Epithelial cell of proximal tubule (primary cell): ENCODE measurements at places on chromosomes 16 and 17.

- no peak for DNase-seq
Measured at GRCh38 chr17:27318228-27318627, 24.3 kb downstream of the WSB1 start.

- DNase-seq = peak; percentile 85
Measured at GRCh38 chr16:86609115-86609514, 30.8 kb downstream of the FOXL1 start.

GRCh38 chr17:51703361-51704341, 443.3 kb downstream of the UTP18 start:
- DNase-seq = peak; percentile 4

DNA sequence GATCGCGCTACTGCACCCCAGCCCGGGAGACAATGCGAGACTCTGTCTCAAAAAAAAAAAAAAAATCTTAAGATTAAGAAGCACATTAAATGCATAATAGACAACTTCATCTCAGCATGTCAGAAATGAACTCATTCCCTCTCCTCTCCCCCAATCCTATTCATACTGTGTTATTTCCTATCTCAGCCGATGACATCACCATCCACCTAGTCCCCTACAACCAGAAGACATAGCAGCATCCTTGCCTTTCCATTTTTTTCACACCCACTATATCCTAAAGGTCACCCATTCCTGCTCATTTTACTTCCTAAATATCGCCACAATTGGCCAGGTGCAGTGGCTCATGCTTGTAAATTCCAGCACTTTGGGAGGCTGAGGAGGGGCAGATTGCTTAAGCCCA, 81.3 kb downstream of the RPGRIP1L start:
- no peak for DNase-seq

DNA sequence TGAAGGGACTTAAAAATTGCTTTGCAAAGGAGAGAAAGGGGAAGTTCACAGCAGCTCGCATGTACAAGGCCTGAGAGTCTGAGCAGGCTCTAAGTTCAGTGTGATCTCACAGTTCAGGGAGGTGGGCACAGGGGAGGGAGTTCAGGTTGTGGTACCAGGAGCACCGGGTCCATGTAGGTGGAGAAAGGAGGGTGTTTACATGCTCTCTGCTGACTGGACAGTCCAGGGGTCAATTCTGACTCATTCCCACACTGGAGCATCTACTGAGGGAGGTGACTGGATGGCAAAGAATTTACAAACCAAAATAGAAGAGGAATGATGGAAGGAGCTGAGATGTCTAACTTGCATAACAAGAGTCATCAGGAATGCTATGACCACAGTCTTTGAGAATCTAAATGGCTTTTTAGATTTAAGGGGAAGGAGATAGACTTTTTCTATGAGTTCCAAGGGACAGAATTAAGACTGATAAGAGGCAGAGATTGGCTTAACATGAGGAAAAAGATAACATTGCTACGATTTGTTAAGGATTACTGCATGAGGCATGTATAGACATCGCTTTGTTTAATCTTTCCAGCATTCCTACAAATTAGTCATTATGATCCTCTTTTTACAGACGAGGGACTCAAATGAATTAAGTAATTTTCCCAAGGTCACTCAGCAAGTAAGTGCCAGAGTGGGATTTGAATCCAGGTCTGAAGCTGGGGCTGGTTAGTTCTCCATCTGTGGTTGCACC, 29.9 kb downstream of the MIS12 start:
- peak; percentile 97 for DNase-seq

- DNase-seq = no peak
Measured at GRCh38 chr16:29726845-29727377, 18.9 kb downstream of the C16orf54 start.

DNA sequence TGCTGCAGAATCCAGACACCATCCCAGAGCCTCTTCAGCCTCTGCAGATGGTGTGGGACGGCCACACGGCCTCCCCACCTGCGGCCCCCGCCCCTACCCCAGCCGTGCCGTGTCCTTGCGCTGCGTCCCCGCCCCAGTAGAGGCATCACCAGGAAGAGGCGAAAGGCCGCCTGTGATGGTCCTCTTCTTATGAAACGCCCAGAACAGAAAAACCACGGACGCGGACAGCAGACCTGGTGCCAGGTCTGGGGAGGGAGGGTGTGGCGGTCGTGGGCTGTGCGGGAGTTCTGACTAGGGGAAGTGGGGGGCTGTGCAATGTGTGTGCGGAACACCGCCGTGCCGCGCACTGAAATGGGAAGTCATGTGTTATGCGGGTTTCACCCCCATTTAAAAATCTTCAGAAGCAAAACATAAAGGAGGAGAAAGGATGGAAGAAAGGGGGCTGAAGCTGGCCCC, 25.5 kb downstream of the ACSF3 start:
- no peak for DNase-seq

- no peak for DNase-seq
Measured at GRCh38 chr16:17277981-17278381, 192.8 kb downstream of the XYLT1 start.

GRCh38 chr17:74878658-74879057, 5.9 kb upstream of the FDXR start:
- no peak for DNase-seq

DNA sequence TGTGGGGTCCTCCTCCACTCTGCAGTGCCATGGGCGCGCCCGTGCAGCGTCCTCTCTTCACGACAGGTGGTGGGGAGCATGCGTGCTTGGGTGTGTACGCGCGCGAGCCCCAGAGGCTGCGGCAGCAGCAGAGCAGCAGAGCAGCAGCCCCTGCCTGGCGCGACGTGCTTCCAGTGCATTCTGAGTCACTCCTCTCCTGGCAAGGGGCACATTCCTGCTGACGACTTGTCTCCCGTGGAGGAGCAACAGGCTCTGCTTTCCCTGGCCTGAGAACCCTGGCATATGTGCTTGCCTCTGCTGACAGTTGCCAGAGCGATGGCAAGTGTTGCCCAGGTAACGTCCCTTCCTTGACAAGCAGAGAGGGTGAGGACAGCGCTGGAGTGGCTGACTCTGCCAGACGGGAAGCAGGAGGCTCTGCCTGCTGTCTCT, 133.8 kb upstream of the PLCG2 start:
- peak; percentile 78 for DNase-seq

- DNase-seq = no peak
Measured at GRCh38 chr17:44105483-44105882, 18.0 kb downstream of the HDAC5 start.

- DNase-seq = no peak
Measured at GRCh38 chr17:27566671-27567562, 64.1 kb upstream of the LGALS9 start.

DNA sequence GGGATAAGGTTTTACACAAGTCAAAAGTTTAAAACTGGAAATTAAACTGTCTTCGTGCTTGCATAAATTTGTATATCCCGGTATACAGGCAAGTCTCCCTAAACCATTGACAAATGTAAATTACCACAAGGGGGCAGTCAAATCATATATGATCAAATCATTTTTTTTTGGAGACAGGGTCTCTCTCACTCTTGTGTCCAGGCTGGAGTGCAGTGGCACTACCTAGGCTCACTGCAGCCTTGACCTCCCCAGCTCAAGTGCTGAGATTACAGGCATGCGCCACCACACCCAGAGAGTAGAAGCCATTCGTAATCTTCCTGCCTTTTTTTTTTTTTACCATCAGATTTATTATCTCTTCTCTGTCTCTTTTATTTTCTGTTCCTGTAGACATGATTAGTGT, 18.5 kb downstream of the TOP2A start:
- DNase-seq = no peak

GRCh38 chr17:72901083-72901482, 191.4 kb downstream of the SLC39A11 start:
- no peak for DNase-seq

DNA sequence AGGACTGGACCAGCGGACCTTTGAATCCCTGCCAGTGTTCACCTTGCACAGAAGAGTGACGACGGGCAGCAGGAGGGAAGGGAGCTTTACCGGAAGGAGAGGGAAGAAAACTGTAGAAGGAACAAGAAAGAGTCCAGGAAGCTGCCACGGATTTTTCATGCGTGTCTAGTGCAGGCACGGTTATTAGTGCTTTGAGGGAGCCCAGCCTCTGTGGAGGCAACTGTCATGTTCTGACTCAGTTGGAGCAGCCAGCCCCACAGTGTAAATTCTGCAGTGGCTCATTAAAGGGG, 6.5 kb upstream of the HOXB13 start:
- no peak for DNase-seq

GRCh38 chr17:28505986-28506665, at the start of gene FOXN1:
FOXN1 (plus strand) TSS chr17:28506348; CDS start chr17:28523970, 17,622 bp downstream.
- DNase-seq = no peak

DNA sequence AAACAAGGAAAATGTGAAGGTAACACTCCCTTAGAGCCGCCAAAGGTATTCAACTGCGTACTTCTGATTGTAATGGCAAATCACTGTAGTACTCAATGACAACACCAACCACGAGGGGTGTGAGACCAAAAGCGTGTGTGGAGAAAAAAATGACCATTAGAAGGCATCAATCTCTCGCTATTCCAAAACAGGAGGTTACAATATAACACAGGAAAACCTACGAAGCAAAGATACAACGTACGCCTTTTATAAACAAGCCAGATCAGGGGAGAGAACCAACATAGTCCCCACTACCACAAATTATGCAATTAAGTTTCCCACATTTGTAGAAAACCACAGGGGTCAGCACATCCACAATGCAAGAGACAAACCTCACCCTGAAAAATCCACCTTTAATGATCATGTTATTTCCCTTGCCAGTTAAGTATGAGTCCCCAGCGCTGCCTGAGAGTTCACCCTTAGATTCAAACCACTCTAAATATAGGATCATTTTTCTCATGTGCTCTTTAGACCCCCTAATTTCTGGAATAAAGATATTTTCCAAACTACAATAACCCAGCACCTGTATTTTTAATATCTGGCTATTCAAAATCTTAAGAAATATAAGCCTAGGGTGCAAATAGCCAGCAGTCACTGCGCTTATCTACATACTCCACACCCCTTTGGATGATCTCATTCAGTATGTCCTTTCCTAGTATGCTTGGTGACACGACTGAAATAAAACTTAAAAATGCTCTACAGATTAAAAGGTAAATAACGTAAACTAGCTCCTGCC, 12.4 kb downstream of the TEX14 start:
- no peak for DNase-seq

DNA sequence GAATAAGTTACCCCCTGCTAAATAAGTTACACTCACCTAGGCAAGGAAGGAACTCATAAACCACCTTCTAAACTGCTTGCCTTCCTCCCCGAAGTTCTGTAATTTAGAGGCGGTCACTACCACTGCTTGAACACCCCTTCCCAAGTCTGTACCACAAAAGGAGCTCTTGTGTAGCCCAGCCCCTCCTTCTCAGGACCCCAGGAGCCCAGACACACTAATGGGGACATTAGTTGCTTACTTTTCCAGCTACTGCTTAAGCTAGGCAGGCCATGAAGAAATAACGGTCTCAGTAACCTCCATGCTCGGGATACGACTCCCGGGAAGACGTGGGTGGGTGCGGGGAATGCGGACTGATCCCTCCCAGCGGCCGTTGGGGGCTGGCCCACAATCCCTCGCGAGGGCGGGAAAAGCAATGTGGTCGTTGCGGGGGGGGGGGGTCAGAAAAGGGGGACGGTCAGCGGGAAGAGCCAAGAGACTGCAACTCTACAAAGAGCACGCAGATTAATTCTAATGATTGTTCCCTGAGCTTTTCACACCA, at the start of gene TEX14:
Gene TEX14 (minus strand): TSS at position 345 of the 538 bp plus-strand sequence. CDS start 40,044 bp downstream, outside the sequence.
- no peak for DNase-seq

DNA sequence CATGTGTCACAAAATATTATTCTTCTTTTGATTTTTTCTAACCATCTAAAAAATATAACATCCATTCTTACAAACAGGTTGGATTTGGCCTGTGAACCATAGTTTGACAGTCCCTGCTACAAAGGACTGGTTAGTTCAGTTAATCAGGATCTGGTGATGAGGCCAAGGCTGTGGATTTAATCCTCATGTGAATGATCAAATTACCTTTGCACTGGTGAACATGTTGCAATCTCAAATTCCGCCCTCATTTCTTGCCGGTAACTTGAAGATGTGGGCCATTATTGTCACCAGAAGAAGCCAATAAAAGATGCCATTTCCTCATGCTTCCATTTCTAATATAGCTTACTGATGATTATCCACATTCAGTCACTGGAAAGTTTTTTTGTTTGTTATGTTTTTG, 35.3 kb upstream of the YPEL2 start:
- no peak for DNase-seq

GRCh38 chr16:69794486-69794885, 32.4 kb downstream of the WWP2 start:
- DNase-seq = no peak

DNA sequence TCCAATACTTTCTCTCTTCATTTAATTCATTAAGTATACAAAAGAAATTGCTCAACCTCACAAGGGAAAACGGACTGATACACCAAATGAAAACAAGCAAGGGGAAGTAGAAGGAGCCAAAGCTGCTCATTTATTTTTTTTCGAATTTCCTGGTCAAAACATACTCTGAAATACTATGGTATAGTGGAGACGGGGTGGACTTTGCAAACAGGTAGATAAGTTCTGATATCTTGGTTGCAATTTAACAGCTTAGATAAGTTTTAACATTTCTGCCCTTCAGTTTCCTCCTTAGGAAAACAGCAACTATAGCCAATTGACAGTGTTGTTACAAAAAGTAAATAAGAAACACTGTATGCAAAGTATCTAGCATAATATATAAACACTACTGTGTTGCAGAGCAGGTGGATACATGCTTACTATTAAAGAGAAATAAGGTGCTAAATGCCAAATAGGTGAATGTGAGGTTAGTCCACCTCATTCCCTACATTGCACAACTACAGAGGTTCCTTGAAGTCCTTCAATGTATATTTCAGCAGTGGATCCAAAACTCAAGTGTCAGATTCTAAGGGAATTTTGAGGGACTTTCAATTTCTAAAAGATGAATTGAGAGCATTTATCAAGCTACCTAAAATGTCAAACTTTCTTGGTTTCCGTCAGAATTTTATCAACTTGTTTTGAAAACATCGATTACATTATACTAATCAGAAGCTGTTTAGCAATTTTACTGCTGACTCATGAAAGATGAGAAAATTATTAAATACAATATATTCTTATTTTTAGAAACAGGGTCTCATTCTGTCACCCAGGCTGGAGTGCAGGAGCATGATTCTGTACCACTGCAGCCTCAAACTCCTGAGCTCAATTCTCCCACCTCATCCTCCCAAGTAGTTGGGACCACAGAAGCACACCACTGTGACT, 11.0 kb downstream of the CCDC47 start:
- no peak for DNase-seq

DNA sequence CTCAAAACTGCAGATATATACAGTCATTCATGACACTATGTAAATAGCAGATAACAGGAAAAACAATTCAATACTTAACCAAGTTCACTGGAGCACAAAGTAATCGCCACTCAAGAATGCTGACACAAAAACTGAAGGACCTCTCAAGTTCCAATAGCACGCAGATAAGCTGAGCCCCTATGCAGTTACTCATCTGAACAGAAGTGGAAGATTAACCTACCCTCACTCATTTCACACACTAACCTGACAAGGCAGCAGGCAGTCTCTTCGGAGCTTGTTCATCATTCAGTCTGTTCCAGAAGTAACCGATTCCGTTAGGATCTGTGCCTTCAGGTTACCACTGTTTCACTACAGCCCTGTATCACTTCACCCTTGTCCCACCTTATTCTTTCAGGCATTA, 6.0 kb downstream of the HELZ start:
- peak; percentile 87 for DNase-seq
